ENCODE measurements at places on chromosomes 2 and 18. TPM values are rescaled to one million over a fixed set of nuclear protein-coding genes. Genes with fewer than 3 reads are reported as not detected.

DNA sequence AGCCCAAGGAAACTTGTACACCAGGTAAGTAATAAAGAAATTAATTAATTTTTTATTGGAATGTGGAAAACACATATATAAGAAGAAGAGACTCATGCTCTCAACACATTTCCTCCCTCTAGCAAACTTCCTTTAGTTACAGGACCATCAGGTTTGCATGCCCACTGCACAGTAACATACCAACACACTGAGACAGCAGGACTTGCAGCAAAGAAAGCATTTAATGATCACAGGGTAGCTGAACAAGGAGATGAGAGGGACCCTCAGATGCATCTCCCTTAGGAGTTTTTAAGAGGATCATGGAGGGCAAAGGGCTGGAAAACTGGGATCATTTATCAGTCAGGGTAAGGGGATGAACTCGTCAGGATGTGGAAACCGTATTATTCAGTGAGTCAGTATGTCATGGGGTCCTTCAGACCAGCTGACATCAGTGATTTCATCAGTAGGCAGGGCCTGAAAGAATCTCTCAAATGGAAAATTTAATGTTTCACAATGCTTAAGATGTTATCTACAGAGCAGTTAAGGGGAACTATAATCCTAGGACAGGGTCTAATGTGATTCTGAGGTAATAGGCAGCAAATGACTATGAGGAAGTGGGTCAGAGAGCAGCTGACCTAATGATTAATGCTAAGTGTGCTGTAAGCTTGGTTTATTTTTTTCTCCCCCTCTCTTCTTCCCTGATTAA is 193.8 kb upstream of the RND3 start:
- H3K4me1 ChIP-seq, result peaks cover 12% of the 10 kb centered on the region
- DNase-seq, result peak; percentile 18
- H3K27me3 ChIP-seq, result no peaks in the 10 kb centered on the region

GRCh38 chr2:197893403-197894177 is 89.2 kb downstream of the PLCL1 start:
- H3K27ac ChIP-seq, result no peak overlapping the region
- no peak for DNase-seq
- H3K36me3 ChIP-seq, result no peaks in the 10 kb centered on the region
- no peaks in the 10 kb centered on the region for H3K4me1 ChIP-seq
- H3K27me3 ChIP-seq, result no peaks in the 10 kb centered on the region
- no peak overlapping the region for H3K4me3 ChIP-seq

DNA sequence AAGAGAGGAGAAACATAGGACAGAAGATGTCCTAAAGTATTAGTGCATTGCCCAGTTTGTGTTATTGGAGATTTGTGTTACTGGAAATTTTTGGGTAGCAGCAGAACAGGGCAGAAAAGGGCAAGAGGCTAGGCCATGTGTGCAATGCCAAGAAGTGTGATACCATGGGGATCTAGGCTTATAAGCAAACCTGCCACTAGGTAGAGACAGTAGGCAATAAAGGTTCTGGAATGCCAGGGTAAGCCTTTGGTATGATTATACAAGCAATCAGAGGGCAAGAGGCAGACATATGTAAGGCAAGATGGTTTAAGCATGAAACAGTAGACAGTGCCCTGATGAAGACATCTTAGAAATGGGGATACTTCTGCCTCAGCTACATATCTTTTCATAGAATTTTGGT is 12.3 kb upstream of the CERS6 start:
- H3K27me3 ChIP-seq, result no peaks in the 10 kb centered on the region
- no peak overlapping the region for H3K4me3 ChIP-seq
- no peak for DNase-seq
- peaks cover 13% of the 10 kb centered on the region for H3K4me1 ChIP-seq
- H3K36me3 ChIP-seq, result no peaks in the 10 kb centered on the region

GRCh38 chr18:76951456-76952247 is 129.3 kb downstream of the ZNF236 start:
- H3K27ac ChIP-seq, result no peak overlapping the region
- H3K27me3 ChIP-seq, result peaks cover 60% of the 10 kb centered on the region
- H3K4me1 ChIP-seq, result peaks cover 12% of the 10 kb centered on the region
- peaks cover 6% of the 10 kb centered on the region for H3K36me3 ChIP-seq

GRCh38 chr2:128282976-128283810 is 35.5 kb downstream of the HS6ST1 start:
- H3K27ac ChIP-seq, result no peak overlapping the region
- H3K36me3 ChIP-seq, result peaks cover 7% of the 10 kb centered on the region
- DNase-seq, result no peak
- no peaks in the 10 kb centered on the region for H3K4me1 ChIP-seq
- no peaks in the 10 kb centered on the region for H3K27me3 ChIP-seq

DNA sequence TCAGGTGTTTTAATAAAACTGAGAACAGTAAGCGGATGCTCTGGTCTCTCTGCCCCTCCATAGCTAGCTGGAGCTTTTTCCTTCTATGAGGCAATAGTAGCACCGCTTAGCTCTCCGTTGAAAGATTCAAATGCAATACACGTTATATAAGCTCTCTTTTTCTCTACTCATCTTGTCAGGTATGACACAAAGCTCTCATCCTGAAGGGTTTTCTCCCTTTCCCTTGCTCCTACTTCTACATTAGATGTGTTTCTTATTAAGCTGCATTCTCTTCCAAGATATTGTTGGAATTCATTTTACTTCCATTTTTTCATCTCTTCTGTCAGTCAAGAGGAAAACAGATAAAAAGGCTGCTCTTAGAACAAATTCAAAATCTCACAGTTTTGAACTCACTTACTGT is 434.6 kb upstream of the DDX18 start:
- no peak for DNase-seq
- H3K27me3 ChIP-seq, result no peaks in the 10 kb centered on the region
- peak overlapping the region; percentile 72 for H3K27ac ChIP-seq
- H3K4me3 ChIP-seq, result no peak overlapping the region

ADD2 gene
- total RNA-seq, result 0.14 TPM

GRCh38 chr2:216711348-216711747 is 16.0 kb upstream of the IGFBP5 start:
- peaks cover 3% of the 10 kb centered on the region for H3K36me3 ChIP-seq
- DNase-seq, result no peak
- no peaks in the 10 kb centered on the region for H3K4me1 ChIP-seq
- H3K4me3 ChIP-seq, result no peak overlapping the region
- H3K27me3 ChIP-seq, result no peaks in the 10 kb centered on the region

GRCh38 chr2:217326238-217327022 is 466.6 kb upstream of the TNP1 start:
- H3K27me3 ChIP-seq, result no peaks in the 10 kb centered on the region
- H3K36me3 ChIP-seq, result peaks cover 5% of the 10 kb centered on the region
- no peak overlapping the region for H3K4me3 ChIP-seq
- H3K4me1 ChIP-seq, result peaks cover 53% of the 10 kb centered on the region
- peak overlapping the region; percentile 20 for H3K27ac ChIP-seq
- DNase-seq, result no peak

GRCh38 chr18:49019446-49020045 is 68.8 kb upstream of the SMAD7 start:
- H3K36me3 ChIP-seq, result peaks cover 23% of the 10 kb centered on the region
- H3K27me3 ChIP-seq, result no peaks in the 10 kb centered on the region
- no peak overlapping the region for H3K4me3 ChIP-seq
- no peak overlapping the region for H3K27ac ChIP-seq
- DNase-seq, result no peak
- peaks cover 14% of the 10 kb centered on the region for H3K4me1 ChIP-seq

DUSP19 gene
- 2.7 TPM for total RNA-seq

GRCh38 chr2:191747170-191747530 is 69.2 kb downstream of the NABP1 start:
- DNase-seq, result no peak
- no peaks in the 10 kb centered on the region for H3K36me3 ChIP-seq
- no peak overlapping the region for H3K4me3 ChIP-seq
- H3K27ac ChIP-seq, result no peak overlapping the region

- H3K27me3 ChIP-seq, result no peaks in the 10 kb centered on the region
- H3K36me3 ChIP-seq, result peaks cover 78% of the 10 kb centered on the region
- no peak overlapping the region for H3K4me3 ChIP-seq
- DNase-seq, result no peak
- no peak overlapping the region for H3K27ac ChIP-seq
- no peaks in the 10 kb centered on the region for H3K4me1 ChIP-seq
Observed at GRCh38 chr2:241263061-241263460, 52.4 kb downstream of the HDLBP start.

GRCh38 chr2:25201265-25201664 is 32.9 kb upstream of the POMC start:
- H3K4me1 ChIP-seq, result peaks cover 23% of the 10 kb centered on the region
- H3K36me3 ChIP-seq, result no peaks in the 10 kb centered on the region
- H3K4me3 ChIP-seq, result no peak overlapping the region
- DNase-seq, result no peak
- no peaks in the 10 kb centered on the region for H3K27me3 ChIP-seq
